ENCODE measurements at places on chromosomes 13 and 19.

- DNase-seq = no peak
Measured at GRCh38 chr19:45419396-45419795, 4.3 kb downstream of the ERCC1 start.

DNA sequence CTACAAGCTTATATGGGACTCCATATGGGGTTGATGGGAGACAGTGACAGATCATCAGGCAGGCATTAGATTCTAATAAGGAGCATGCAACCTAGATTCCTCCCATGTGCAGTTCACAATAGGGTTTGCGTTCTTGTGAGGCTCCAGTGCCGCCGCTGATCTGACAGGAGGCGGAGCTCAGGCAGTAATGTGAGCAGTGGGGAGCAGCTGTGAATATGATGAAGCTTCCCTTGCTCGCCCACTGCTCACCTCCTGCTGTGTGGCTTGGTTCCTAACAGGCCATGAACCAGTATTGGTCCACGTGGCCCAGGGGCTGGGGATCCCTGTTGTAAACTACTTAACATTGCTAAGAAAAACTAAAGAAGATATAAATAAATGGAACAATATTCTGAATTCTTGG, 378.4 kb downstream of the KCNRG start:
- DNase-seq = no peak

- no peak for DNase-seq
Measured at GRCh38 chr13:82636119-82636518, 1246.2 kb downstream of the SLITRK1 start.

GRCh38 chr13:25421612-25422011, 49.8 kb downstream of the ATP8A2 start:
- DNase-seq = no peak

GRCh38 chr13:43785650-43786471, 911 bp downstream of the ENOX1 start:
- peak; percentile 9 for DNase-seq

DNA sequence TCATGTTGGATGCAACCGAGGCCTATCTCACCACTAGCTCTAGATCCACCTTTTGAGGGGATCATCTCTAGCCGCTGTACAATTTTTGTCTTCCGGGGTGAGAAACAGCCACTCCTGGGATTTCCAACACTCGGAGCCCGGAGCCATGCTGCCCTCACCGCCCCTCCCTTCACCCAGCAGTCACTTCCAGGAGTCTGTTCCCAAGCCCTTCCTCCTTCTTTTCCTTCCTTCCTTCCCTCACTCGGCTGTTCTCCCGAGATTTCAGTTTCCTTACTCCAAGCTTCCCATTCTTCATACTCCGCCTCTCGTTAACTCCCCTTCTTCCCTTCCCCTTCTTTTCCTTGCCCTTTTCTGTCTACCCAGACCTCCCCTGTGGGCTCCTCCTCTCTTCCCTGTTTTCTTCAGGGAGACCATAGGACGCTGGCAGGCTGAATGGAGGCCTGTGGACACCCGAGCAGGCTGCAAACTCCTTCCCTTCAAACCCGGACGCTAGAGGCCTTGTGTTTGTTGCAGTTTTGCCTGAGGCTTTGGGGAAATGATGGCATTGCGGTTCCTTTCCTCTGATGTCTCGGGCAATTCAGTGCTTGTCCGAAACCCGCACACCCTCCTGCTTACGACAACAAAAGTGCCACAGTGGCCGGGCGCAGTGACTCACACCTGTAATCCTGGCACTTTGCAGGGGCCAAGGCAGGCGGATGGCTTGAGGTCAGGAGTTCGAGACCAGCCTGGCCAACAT, 96.0 kb downstream of the CAB39L start:
- no peak for DNase-seq

DNA sequence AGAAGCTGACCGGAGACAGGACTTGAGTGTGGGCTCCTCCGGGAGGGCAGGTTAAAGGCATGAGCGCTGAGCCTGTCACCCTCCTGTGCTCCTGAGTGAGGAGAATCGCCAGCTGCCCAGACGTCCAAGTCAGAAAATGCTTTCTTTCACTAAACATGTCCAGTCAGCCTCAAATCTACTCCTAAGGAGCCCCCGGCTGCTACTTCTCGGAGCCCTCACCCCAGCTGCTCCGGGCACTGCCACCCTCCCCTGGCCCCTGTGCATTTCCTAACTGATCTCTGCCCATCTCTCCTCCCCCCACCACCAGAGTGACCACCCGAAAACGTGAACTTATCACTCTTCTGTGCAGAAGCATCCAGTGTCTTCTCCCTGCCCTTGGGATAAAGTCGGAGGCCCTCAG, 277.5 kb upstream of the SOX1 start:
- DNase-seq = no peak

- DNase-seq = no peak
Measured at GRCh38 chr19:19021115-19021514, 12.2 kb downstream of the SUGP2 start.

- DNase-seq = no peak
Measured at GRCh38 chr13:64428196-64428595, 2801.9 kb downstream of the PCDH9 start.

DNA sequence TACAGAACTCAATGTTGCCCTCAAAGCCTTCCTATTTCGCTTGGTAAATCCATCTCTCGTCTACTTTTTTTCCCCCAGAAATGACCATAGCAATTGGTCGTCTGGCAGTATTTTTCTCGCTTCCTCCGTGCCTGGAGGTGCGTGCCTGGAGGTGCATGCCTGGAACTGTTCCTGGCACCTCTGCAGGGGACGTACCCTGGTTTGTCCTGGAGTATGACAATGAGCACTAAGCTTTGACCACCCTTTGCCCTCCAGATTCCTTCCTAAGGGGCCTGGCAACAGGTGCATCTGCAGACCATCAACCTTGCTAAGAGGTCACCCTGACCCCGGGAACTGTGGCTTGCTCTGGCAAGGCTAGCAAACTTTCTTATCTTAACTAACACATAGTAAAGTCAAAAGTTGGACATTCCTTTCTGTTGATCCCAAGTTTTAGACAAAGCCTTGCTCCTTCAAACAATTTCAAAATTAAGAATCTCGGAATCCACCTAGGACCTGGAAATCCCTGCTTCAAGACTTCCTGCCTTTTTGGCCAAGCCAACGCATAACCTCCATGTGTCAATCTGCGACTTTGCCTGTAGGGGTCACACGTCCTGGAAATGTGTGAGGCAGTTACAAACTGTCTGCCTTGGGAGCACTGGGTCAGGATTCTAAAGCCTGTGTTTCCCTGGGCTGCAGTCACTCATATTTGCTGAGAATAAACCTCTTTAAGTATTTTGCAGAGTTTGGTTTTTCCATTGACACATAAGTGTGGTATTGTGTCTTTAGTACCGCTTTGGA, 28.8 kb upstream of the TUBGCP3 start:
- no peak for DNase-seq

DNA sequence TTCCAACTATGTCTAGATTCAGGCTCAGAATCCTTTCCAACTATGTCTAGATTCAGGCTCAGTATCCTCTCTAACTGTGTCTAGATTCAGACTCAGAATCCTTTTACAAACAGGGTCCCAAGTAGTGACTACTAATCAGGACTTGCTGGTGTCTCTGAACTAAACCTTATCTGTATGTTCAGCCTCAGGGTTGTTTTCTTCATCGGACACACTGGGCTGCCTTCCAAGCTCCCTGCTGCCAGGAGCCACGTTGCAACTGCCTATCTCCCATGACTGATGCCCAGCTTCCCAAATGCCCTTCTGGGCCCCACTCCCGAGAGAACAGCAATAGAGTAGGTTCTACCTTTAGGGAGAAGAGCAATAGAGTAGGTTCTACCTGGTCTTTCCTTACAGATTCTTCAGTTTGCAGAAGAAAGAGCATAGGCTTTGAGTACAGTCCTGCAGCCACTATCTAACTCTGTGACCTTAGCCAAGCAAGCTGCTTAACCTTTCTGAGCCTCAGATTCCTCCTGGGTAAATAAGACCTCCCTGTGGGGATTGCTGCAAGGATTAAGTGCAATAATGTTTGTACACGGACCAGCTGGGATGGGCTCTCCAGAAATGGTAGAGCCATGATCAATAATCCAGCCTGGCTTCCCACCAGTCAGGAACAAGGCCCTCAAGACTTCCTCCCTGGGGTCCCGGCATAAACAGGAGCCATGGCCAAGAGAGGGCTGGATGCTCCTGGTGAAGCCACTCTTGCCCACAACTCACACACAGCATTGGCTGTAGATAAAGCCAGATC, 61.5 kb downstream of the ZIC5 start:
- DNase-seq = no peak

- DNase-seq = no peak
Measured at GRCh38 chr13:41452462-41452861, 4.9 kb upstream of the RGCC start.

GRCh38 chr13:114161644-114162532, 17.2 kb upstream of the CFAP97D2 start:
- DNase-seq = no peak

DNA sequence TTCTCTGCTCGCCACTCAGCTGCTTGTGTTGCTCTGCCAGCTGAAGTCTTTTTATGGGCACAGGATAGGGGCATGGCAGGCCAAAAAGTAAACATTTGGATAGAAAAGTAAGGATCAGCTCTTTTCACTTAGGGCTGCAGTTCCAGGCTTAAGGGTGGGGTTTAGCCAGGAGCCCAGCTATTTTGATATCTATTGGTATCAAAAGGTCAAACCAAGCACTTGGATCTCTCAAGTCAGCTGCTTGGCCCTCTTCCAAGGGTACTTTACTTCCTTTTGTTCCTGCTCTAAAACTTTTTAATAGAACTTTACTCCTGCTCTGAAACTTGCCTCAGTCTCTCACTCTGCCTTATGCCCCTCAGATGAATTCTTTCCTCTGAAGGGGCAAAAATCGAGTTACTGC, 55.7 kb upstream of the ABCC4 start:
- DNase-seq = no peak

DNA sequence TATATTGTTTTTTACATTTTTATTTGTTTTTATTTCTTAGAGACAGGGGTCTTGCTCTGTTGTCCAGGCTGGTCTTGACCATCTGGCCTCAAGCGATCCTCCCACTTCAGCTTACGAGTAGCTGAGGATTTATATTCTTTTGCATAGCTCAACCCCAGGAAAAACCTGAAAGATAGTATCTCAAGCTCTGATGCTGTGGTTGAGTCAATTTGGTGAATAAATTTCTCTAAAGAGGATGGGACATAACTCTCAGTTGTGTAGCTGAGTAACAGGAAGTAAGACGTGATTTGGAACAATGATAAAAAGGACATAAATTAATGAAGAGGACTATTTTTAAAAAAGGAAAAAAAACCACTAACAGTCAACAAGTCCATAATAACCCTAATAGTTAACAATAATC, 79.8 kb upstream of the TNFSF11 start:
- DNase-seq = no peak

- DNase-seq = no peak
Measured at GRCh38 chr13:80363890-80364503, 23.1 kb upstream of the SPRY2 start.

GRCh38 chr19:29376855-29377354, 148.9 kb upstream of the VSTM2B start:
- no peak for DNase-seq

DNA sequence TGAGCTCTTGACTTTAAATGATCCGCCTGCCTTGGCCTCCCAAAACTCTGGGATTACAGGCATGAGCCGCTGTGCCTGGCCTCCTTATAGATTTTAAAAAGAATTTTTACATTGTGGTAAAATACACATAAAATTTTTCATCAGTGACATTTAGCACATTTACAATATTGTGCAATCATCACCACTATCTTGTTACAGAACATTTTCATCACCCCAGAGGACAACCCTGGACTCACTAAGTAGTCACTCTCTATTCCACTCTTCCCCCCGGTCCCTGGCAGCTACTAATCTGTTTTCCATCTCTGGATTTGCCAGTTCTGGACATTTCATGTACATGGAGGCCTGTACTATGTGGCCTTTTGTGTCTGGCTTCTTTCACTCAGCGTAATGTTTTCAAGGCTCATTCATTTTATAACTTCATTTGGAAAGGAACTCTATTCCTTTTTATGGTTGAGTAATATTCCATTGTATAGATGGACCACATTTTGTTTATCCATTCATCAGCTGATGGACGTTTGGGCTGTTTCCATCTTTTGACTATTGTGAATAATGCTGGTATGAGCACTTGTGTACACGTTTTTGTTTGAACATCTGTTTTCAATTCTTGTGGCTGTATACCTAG, 19.9 kb downstream of the MEGF8 start:
- no peak for DNase-seq

DNA sequence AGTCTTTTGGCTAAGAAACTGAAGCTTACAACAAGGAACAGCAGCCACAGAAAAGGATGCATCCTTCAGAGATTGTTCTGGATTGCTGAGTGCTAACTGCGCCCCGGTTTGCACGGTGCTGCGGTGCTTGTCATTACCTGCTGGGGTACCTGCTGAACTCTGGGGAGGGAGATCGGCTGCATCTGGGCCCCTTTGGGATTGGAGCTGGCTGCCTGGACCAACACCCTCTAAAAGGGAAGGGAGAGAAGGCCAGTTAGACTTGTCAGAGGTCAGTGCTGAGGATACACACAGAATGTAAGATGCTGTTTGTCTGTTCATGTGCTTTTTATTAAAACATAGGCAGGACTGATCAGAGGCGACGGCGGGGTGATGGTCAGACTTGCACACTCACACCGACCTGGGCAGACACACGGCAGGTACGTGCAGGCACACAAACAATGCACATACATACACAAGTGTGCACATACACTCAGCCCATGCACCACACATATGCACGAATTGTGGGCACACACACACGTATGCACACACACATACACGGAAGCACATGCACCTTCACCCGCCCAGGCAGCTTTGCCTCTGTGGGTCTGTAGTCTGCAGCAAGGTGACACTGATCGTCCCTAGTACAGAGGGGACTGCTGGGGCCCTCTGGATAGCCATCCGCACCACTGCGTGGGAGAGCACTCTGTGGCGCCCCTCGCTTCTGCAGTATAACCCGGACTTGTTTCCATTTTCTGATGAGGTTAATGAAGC, 66.1 kb downstream of the RFX2 start:
- no peak for DNase-seq

DNA sequence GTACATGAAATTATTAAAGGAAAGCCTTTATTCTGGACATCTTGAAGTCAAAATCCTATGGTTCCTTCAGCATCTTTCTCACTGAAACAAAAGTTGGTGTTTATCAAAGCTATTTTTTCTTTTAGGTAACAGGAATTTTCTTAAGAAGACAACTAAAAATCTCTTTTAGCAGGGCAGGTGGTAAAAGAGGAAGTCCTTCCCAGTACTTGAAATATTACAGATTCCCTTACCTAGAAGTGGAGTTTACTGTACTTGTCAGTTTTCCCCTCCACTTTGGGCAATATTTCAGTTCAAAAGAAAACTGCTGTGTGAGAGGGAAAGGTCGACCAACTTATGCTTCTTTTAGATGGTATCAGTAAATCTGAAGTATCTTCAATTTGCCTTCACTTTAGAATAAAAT, 64.3 kb upstream of the TDRD3 start:
- no peak for DNase-seq

DNA sequence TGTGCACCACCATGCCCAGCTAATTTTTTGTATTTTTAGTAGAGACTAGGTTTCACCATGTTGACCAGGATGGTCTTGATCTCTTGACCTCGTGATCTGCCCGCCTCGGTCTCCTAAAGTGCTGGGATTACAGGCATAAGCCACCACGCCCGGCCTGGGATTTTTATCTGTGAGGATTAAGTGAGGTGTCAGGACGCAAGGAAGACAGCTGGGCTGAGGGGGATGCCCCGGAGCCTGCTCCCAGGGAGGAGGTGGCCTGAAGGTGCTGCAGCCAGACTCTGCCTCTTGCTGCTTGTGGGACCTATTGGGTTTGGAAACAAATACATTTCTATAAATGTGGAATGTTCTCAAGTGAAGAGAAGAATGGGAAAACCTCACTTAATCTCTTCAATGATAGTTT, 131.6 kb downstream of the OLFM4 start:
- DNase-seq = no peak

GRCh38 chr19:18871543-18871942, 24.4 kb downstream of the CERS1 start:
- DNase-seq = no peak
